Foreskin melanocyte (primary cell): ENCODE measurements at places on chromosomes 7 and 10.
A peak's percentile ranks its signal among the peaks of the same experiment; 100 is the strongest.

- no peak for DNase-seq
These were observed 119.5 kb upstream of the UNC5B start for GRCh38 chr10:71092812-71093401.

DNA sequence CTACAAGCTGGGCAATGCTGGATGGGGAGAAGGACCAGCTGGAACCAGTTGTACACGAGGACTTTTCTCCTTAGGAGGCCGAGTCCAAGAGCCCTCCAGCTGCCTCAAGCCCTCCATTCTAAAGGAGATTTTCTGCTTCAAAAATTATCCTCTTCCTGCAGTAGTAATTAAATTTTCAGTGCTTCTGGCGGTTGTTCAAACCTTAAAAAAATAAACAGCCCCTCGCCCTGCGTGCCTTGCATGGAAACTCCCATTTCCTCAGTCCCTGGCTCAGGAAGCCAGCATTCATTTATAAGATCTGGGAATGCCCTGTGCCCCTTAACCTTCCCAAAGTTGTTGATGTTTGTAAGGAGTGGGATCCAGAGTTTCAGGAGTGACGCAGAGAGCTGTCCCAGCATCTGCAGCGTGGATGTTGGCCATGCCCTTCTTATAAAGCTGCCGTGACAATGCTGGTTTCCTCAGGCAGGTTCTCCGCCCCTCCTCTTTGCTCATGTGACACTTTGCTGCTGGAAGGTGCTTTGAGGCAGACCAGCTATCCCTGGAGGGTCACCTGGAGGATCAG lies 24.0 kb upstream of the ACTR3B start:
- DNase-seq, result no peak

DNA sequence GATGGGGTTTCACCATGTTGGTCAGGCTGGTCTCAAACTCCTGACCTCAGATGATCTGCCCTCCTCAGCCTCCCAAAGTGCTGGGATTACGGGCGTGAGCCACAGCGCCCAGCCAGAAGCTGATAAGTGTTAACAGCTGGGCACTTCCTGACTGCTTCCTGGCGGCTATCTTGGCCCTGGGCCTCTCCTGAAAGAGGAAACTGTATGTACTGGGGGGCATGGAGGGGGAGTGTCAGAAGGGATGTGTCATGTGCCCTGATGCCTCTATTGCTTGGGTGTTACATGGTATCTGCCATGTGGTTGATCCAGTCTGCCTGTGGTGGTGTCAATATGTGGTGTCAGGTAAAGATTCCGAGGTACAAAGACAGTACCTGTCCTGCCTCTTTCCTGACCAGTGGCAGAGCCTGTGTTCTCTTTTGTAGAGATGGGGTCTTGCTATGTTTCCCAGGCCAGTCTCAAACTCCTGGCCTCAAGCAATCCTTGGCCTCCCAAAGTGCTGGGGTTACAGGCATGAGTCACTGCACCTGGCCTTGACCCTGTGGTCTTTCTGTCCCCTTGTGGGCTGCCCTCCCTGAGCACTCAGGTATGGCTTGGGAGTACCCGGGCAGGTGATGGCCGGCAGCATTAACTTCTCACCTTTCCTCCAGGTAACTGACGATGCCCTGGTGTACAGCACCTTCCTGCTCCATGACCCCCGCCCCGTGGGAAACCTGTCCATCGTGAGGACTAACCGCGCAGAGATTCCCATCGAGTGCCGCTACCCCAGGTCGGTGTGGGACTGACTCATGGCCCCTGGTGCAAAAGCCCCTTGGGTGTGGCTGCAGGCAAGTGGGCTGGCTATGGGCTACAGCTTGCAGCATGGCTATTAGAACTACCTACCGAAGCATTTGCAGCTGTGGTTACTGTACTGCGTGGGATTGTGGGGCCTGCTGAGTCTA lies 4.4 kb downstream of the ZP3 start:
- peak; percentile 20 for DNase-seq

DNA sequence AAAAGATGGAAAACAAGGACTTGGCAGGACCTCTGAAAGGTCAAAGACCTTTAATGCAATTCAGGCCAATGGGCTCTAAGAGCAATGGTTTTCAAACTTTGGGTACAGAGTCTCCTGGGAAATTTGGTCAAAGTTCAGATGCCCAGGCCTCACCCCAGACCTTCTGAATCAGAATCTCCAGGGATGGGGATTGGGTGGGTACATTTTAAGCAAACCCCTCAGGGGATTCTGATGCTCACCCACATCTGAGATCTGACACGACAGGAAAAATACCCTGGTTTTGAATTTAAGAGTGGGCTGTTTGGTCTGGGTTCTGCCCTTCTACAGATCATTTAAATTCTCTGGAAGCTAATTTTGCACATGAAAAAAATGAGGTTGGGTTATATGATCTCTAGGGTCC lies 214.8 kb upstream of the PLXNA4 start:
- DNase-seq, result no peak

GRCh38 chr7:2440608-2441245 lies 35.5 kb downstream of the GRIFIN start:
- DNase-seq, result peak; percentile 52

DNA sequence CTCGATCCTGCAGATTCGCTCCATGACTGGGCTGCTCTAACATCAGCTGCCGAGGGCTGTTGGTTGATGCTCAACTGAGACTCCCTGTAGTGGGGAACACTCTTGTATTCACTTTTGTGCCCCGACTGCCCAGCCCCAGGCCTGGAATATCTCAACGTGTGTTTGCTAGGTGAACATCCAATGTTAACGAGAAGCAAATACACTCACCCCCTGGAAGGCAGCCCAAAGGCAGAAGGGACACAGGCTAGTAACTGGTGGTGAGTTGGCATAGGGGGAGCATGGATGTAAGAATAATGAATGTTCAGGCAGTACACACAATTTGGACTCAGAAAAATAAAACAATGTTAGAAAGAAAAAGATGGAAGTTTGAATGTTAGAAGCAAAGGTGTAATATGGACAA lies 24.0 kb upstream of the RBM33 start:
- DNase-seq, result no peak

GRCh38 chr7:155255621-155256020 lies 42.1 kb upstream of the INSIG1 start:
- DNase-seq, result no peak

- DNase-seq, result no peak
These were observed 191.2 kb upstream of the PHYHIPL start for GRCh38 chr10:58985216-58985615.

GRCh38 chr7:92133133-92133736 lies 1.0 kb downstream of the CYP51A1 start:
- no peak for DNase-seq

DNA sequence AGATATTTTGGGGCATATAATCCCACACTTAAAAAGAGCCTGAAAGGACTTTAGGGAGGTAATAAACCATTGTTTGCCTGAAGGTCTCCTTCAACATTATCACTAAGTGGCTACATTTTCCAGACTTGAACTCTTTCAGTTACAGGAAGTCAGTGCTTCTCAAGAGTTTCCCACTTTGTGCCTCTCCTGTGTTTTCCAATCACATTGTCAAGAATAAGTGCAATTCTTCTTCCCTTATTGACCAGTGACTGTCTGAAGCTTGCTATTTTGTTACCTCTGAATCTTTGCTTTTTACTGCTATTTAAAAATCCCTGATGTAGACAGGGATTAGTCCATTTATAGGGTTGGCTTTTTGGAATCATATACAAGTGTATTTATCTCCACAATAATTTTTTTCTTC lies 346.7 kb upstream of the ANKRD30A start:
- DNase-seq, result no peak

- DNase-seq, result no peak
These were observed 250.3 kb downstream of the TCERG1L start for GRCh38 chr10:131061216-131061615.

GRCh38 chr10:60203993-60204618 lies 185.6 kb downstream of the ANK3 start:
- DNase-seq, result no peak

DNA sequence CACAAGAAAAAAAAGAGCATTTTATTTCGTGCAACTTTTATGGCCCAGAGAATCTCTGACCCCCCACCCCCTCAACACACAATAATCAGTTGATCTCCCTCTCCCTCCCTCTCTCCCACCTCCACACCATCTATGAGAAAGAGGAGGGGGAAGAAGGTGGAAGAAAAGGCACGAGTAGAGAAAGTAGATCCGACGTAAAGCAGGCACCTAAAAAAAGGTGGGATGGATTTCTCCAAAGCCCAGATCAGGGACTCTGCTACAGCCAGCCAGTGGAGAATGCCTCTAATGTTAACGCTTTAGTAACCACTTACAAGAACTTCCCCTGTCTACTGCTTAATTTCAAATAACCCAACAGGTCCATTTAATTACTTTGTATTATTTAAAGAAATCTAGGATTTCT lies 24.4 kb downstream of the KMT2C start:
- DNase-seq, result no peak

DNA sequence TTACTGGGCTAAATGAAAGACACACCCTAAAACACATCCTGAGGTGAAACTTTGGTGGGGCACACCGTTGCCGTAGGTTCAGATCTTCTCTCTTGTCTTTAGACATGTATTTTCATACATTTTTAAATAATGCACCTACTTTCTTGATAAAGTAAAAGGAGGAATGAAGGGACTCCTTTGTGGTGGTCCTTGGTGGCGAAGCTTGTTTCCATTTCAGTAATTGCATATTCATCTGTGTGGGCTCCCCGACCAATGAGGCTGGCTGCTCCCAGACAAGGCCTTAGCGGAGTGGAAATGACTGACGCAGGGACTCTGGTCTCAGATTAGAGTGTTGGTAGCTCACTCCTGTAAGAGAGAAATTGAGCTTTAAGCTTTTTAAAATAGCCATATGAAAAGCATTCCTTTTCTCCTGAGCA lies 815 bp downstream of the CCSER2 start:
- peak; percentile 40 for DNase-seq

DNA sequence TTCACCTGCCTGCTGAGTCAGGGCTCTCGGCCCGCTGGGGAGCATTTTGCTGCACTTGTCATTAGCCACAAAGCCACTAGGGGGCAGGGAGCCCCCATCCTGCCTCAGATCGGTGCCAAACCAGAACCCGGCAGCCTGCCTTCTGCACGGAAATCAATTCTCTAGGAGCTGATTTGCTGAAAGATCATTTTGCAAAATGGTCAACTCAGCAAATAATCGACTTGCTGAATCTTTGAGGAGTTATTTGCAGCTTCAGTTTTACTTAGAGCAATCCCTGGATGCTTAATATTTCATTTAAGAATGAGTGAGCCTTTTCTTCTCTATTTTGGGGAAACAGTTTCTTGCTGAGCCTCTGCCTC lies 1.7 kb upstream of the GIMAP8 start:
- peak; percentile 23 for DNase-seq

GRCh38 chr7:90178166-90178565 lies 23.9 kb downstream of the STEAP1 start:
- DNase-seq, result no peak

- DNase-seq, result no peak
These were observed 36.0 kb upstream of the SLC26A3 start for GRCh38 chr7:107838816-107839565.

DNA sequence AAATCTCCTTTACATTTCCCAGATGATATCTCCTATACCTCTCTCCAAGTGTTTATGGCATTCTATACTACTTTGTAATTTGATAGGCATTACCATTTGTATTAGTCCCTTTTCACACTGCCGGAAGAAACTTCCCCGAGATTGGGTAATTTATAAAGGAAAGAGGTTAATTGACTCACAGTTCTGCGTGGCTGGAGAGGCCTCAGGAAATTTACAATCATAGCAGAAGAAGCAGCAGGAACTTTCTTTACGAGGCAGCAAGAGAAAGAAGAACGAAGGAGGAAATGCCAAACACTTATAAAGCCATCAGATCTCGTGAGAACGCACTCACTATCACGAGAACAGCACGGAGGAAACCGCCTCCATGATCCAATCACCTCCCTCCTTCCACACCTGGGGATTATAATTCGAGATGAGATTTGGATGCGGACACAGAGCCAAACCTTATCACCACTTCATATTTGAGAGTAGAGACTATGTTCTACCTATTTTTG lies 1194.6 kb downstream of the SORCS1 start:
- DNase-seq, result no peak

DNA sequence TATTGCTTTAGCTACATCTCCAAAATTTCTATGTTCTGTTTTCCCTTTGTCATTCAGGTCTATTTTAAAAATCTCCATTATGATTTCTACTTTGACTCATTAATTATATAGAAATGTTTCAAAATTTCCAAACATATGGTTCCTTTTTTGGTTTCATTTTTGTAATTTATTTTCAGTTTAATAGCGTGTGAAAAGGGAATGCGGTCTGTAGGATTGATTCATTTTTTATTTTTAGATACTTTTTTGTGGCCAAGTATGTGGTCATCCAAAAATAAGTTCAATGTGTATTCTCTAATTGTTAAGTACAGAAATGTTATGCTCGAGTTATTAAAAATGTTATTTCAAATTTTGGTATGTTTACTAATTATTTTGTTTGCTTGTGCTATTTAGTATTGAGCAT lies 72.5 kb upstream of the ANKRD1 start:
- no peak for DNase-seq

DNA sequence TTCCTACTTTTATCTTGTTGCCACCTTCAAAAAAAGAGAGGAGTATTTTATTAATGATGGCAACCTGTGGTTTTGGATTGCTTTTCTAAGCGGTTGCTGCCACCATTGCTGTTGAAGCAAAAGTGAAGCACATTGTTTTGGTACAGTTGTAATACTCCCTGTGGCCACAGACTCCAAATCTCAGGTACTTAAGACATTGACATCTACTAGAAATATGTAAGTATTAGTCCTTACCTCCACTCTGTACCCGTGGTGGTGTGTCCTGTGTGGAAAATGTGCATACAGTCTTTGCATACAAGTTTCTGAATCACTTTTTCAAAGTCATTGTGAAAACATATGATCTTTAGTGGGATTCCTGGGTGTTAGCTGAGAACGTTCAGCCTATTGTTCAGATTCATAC lies 85.7 kb downstream of the ANLN start:
- no peak for DNase-seq

DNA sequence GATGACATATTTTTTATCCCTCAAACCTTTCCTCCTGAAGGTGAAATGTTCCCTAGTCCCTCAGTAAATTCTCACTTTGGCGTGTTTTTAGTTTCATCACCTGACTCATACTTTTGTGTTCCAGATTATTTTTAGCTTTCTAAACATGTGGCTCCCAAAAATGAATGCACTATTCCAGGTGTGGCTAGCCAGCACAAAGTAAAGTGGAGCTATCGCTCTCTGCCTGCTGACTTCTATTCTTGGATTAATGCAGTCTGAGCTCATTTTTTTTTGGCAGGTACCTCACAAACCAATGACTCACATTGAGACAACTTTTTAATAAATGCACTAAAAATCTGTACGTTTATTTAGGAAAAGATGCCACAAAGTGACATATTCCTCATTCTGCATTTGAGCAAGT lies 58.8 kb upstream of the LANCL2 start:
- DNase-seq, result no peak

- no peak for DNase-seq
These were observed 35.5 kb downstream of the CLIP2 start for GRCh38 chr7:74324531-74325209.

- peak; percentile 92 for DNase-seq
These were observed 37.3 kb upstream of the TPST1 start for GRCh38 chr7:66167773-66168387.
